Panc1 (cell line): ENCODE measurements at places on chromosomes 2 and 18. TPM values are rescaled to one million over a fixed set of nuclear protein-coding genes. Genes with fewer than 3 reads are reported as not detected.

DPYSL5 gene
- total RNA-seq, result 0.31 TPM

SAG gene
- not detected for total RNA-seq

MAL gene
- 1.3 TPM for total RNA-seq

CD8A gene
- total RNA-seq, result 0.41 TPM

PRKAG3 gene
- not detected for total RNA-seq

UPP2 gene
- not detected for total RNA-seq

ST3GAL5 gene
- 5.0 TPM for total RNA-seq

IMPACT gene
- total RNA-seq, result 36.2 TPM

SPATA3 gene
- not detected for total RNA-seq

ANKRD62 gene
- not detected for total RNA-seq

SLC16A14 gene
- total RNA-seq, result 3.2 TPM

DYNAP gene
- not detected for total RNA-seq

ACMSD gene
- total RNA-seq, result not detected

UNC80 gene
- 0.08 TPM for total RNA-seq

CFAP221 gene
- total RNA-seq, result not detected

STON1 gene
- total RNA-seq, result 0.92 TPM

GALNT3 gene
- 0.10 TPM for total RNA-seq

SULT1C2 gene
- total RNA-seq, result 0.31 TPM

TM4SF20 gene
- total RNA-seq, result not detected

ZBTB7C gene
- 0.03 TPM for total RNA-seq

CTAGE1 gene
- not detected for total RNA-seq

NCKAP5 gene
- 0.10 TPM for total RNA-seq

CDCA7 gene
- 60.5 TPM for total RNA-seq

C2orf92 gene
- total RNA-seq, result 6.0 TPM

HOXD8 gene
- total RNA-seq, result not detected

SH3RF3 gene
- 4.9 TPM for total RNA-seq

CKAP2L gene
- total RNA-seq, result 27.0 TPM

PPP1R1C gene
- 2.6 TPM for total RNA-seq

KRTCAP3 gene
- 1.9 TPM for total RNA-seq

BCL2L11 gene
- 43.8 TPM for total RNA-seq

LIPG gene
- 92.0 TPM for total RNA-seq

PLGLB1 gene
- total RNA-seq, result 1.4 TPM

MYO5B gene
- total RNA-seq, result 0.31 TPM

CYP27C1 gene
- total RNA-seq, result 5.7 TPM

CCDC141 gene
- 0.10 TPM for total RNA-seq

SERPINB2 gene
- total RNA-seq, result not detected

SERPINB10 gene
- not detected for total RNA-seq

GPR39 gene
- total RNA-seq, result 9.0 TPM

AP1S3 gene
- total RNA-seq, result 66.3 TPM

RPRM gene
- not detected for total RNA-seq

ANKRD53 gene
- not detected for total RNA-seq

SPP2 gene
- total RNA-seq, result not detected

CCDC148 gene
- total RNA-seq, result 0.92 TPM

LIMS4 gene
- total RNA-seq, result 0.51 TPM

ACAA2 gene
- 50.8 TPM for total RNA-seq
